ENCODE measurements at places on chromosomes 13 and 19. TPM values are rescaled to one million over a fixed set of nuclear protein-coding genes. Genes with fewer than 3 reads are reported as not detected.

IZUMO1 gene
- total RNA-seq, result not detected

POSTN gene
- 152 TPM for total RNA-seq

SIAH3 gene
- total RNA-seq, result not detected

TUBB4A gene
- total RNA-seq, result 13.9 TPM

CEACAM5 gene
- 4.1 TPM for total RNA-seq

HSD17B14 gene
- total RNA-seq, result 3.1 TPM

KCNN1 gene
- 0.26 TPM for total RNA-seq

ZNF429 gene
- total RNA-seq, result 29.9 TPM

ZNF69 gene
- total RNA-seq, result 5.0 TPM

SHD gene
- total RNA-seq, result not detected

MAG gene
- total RNA-seq, result not detected

DNA sequence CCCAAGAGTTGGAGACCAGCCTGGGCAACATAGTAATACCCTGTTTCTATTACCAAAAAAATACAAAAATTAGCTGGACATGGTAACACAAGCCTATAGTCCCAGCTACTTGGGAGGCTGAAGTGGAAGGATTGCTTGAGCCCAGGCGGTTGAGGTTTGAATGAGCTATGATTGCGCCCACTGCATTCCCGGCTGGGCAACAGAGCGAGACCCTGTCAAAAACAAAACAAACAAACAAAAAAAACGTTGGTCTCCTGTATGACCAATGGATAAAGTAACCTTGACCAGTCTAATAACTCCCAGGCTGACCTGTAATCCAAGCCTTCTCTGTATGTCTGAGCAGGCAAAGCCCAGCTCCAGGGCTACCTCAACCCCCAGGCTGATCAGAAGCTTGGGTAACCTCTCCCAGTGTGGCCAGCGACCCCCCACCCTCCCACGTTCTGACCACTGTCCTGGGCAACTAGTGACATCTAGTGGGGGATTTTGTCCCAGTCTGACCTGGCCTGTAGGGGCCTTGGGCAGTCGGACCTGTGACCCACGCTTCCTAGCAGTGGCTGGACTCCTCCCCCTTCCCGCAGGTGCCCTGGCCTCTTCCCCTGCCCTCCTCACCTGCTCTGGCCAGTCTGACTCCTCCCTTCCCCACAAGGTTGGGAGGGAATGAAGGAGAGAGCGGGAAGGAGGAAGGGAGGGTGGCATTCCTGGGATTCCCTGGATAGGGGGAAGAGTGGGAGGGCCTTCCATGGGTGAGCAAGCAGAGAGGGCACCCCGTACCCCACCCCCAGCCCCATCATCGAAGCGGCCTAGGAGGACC, 1.0 kb upstream of the BCAM start:
- H3K4me1 ChIP-seq, result peaks cover 46% of the 10 kb centered on the region
- peak overlapping the region; percentile 55 for H3K4me3 ChIP-seq
- peak overlapping the region; percentile 24 for H3K27ac ChIP-seq
- H3K36me3 ChIP-seq, result no peaks in the 10 kb centered on the region

- DNase-seq, result no peak
- no peaks in the 10 kb centered on the region for H3K4me1 ChIP-seq
- H3K4me3 ChIP-seq, result no peak overlapping the region
- no peak overlapping the region for H3K27ac ChIP-seq
Measured at GRCh38 chr13:22320991-22321390, 650.1 kb downstream of the FGF9 start.

- peak; percentile 92 for DNase-seq
- peaks cover 39% of the 10 kb centered on the region for H3K4me1 ChIP-seq
- peak overlapping the region; percentile 93 for H3K27ac ChIP-seq
- H3K27me3 ChIP-seq, result no peaks in the 10 kb centered on the region
- no peaks in the 10 kb centered on the region for H3K36me3 ChIP-seq
Measured at GRCh38 chr13:30421093-30422053, 920 bp upstream of the UBE2L5 start.

DNA sequence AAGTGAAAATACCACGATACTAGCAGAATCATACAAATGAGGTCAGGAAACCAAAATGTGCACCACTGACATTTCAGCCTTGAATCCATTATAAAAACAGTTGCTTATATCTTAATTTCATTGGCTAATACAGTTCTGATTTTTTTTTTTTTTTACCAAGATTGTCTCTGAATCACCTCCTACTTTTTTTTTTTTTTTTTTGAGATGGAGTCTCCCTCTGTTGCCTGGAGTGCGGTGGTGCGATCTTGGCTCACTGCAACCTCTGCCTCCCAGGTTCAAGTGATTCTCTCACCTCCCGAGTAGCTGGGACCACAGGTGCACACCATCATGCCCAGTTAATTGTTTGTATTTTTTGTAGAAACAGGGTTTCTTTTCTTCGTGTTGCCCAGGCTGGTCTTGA, 270.2 kb downstream of the LMO7 start:
- no peak overlapping the region for H3K27ac ChIP-seq
- DNase-seq, result no peak
- no peaks in the 10 kb centered on the region for H3K36me3 ChIP-seq
- no peak overlapping the region for H3K4me3 ChIP-seq

GRCh38 chr19:1871630-1872029, 8.3 kb upstream of the KLF16 start:
- peaks cover 3% of the 10 kb centered on the region for H3K36me3 ChIP-seq
- peaks cover 44% of the 10 kb centered on the region for H3K4me1 ChIP-seq
- no peak overlapping the region for H3K27ac ChIP-seq
- no peak for DNase-seq
- H3K27me3 ChIP-seq, result no peaks in the 10 kb centered on the region

GRCh38 chr13:59413126-59413525, 750.6 kb downstream of the DIAPH3 start:
- no peak overlapping the region for H3K4me3 ChIP-seq
- no peaks in the 10 kb centered on the region for H3K36me3 ChIP-seq
- no peak for DNase-seq

GRCh38 chr13:107456431-107456830, 758.9 kb downstream of the LIG4 start:
- H3K36me3 ChIP-seq, result no peaks in the 10 kb centered on the region
- DNase-seq, result no peak
- H3K4me1 ChIP-seq, result no peaks in the 10 kb centered on the region
- H3K27me3 ChIP-seq, result no peaks in the 10 kb centered on the region
- no peak overlapping the region for H3K4me3 ChIP-seq

- H3K4me3 ChIP-seq, result no peak overlapping the region
- H3K4me1 ChIP-seq, result peaks cover under 1% of the 10 kb centered on the region
- H3K27me3 ChIP-seq, result no peaks in the 10 kb centered on the region
- H3K27ac ChIP-seq, result no peak overlapping the region
Measured at GRCh38 chr19:5066768-5067167, 97.9 kb downstream of the KDM4B start.

DNA sequence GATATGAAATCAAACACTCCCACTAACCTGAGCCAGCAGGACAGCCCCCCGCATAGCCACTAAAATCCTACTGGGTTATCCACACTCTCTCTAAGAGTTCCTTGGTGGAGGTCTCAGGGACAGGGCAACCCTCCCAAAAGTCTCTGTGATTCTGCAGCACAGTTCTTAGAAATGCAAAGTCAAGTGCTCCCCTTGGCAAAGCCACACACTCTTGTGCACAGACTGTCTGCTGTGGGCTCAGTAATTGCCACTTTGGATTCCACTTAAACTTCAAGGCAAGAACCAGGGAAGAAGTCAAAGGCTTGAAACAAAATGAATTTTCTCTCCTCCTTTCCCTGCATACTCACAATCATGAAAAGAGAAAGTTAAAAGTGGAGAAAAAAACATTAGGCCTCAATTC, 61.5 kb downstream of the DOCK9 start:
- H3K27ac ChIP-seq, result no peak overlapping the region
- H3K4me3 ChIP-seq, result no peak overlapping the region

DNA sequence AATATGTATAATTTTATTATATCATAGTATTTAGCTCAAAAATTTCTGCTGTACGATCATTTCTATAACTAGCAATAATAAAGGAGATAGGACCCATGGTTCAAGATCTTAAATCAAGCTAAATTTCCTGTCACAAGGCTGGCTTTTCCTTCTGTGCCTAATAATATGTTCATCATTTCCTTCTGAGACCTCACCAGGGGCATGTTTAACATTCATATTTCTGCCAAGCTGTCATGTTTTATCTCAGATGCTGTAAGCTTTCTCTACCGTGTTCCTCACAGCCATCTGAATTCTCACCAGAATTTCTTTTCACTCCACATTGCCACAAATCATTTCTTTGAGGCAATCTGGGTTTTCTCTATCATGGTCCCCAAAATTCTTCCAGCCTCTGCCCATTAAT, 482.3 kb upstream of the SGCG start:
- H3K27me3 ChIP-seq, result no peaks in the 10 kb centered on the region
- no peak for DNase-seq
- H3K4me1 ChIP-seq, result no peaks in the 10 kb centered on the region
- H3K36me3 ChIP-seq, result no peaks in the 10 kb centered on the region
- H3K27ac ChIP-seq, result no peak overlapping the region

DNA sequence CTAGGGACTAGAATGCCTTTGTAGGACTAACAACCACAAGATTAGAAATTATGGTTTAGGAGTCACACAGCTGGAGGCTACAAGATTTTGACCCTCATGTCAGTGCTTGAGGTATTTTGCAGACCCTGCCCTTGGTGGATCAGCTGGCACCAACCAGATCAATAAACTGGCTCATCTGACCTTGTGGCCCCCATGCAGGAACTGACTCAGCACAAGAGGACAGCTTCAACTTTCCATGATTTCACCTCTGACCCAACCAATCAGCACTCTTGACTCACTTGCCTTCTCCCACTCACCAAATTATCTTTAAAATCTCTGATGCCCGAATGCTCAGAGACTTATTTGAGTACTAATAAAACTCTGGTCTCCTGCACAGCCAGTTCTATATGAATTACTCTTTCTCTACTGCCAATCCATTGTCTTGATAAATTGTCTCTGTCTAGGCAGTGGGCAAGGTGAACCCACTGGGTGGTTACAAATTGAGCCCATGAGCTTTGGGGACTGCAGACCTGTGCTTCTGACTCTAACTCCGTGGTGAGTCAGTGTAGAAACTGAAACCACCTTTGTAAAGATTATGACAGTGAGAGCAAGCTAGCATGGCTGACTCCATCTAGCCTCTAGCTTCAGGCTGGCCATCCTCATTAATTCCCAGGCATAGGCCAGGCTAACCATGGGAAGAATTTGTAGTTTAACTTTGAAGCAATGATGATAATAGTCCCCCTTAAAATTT, 33.9 kb upstream of the CEACAM8 start:
- no peak for DNase-seq
- no peaks in the 10 kb centered on the region for H3K36me3 ChIP-seq
- H3K27me3 ChIP-seq, result peaks cover 5% of the 10 kb centered on the region
- H3K4me1 ChIP-seq, result no peaks in the 10 kb centered on the region
- H3K4me3 ChIP-seq, result no peak overlapping the region
- no peak overlapping the region for H3K27ac ChIP-seq

- H3K36me3 ChIP-seq, result no peaks in the 10 kb centered on the region
- H3K27ac ChIP-seq, result peak overlapping the region; percentile 96
- DNase-seq, result no peak
- H3K4me3 ChIP-seq, result peak overlapping the region; percentile 89
- H3K4me1 ChIP-seq, result peaks cover 32% of the 10 kb centered on the region
Measured at GRCh38 chr19:45467115-45467455, 711 bp upstream of the FOSB start.

- no peak overlapping the region for H3K27ac ChIP-seq
- H3K4me3 ChIP-seq, result no peak overlapping the region
- no peaks in the 10 kb centered on the region for H3K36me3 ChIP-seq
- H3K4me1 ChIP-seq, result peaks cover 3% of the 10 kb centered on the region
- DNase-seq, result peak; percentile 62
Measured at GRCh38 chr19:54248016-54248601, 5.5 kb upstream of the LILRA6 start.

DNA sequence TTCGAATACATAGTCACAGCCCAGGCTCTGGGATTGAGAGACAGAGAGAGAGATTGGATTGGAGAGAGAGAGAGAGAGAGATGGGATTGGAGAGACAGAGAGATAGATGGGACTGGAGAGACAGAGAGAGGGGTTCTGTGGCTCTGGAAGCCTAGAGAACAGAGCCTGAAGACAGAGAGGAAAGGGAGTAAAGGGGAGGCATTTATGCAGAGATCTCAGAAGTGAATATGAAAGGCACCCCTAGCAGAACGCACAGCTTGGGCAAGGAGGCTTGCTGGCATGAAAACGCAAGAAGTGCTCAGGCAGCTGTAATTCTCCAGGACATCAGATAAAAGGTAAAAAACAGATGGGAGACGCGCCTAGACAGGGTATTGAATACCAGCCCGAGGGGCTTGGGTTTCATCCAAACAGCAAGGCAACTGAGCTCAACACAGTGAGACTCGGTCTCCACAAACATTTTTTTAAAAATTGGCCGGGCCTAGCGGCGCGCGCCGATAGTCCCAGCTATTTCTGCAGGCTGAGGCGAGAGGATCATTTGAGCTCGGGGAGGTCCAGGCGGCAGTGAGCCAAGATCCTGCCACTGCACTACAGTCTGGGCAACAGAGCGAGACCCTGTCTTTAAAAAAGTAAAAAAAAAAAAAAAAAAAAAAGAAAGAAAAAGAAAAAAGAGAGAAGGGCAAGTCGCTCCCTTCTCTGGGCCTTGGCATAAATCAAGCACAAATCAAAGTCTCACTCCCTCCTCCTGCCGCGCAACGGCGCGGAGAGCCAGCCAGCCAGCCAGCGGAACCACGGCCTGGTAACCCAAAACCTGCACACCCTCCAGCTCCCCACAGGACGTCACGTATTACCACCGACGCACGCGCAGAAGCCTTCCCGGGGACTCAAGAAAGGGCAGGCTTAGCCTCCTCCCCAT, 774 bp upstream of the PPP2R1A start:
- H3K4me3 ChIP-seq, result peak overlapping the region; percentile 91
- H3K36me3 ChIP-seq, result peaks cover 2% of the 10 kb centered on the region
- DNase-seq, result peak; percentile 87
- H3K4me1 ChIP-seq, result peaks cover 44% of the 10 kb centered on the region

- H3K4me1 ChIP-seq, result peaks cover 25% of the 10 kb centered on the region
- no peak overlapping the region for H3K4me3 ChIP-seq
- peak overlapping the region; percentile 8 for H3K27ac ChIP-seq
- H3K27me3 ChIP-seq, result no peaks in the 10 kb centered on the region
- H3K36me3 ChIP-seq, result no peaks in the 10 kb centered on the region
Measured at GRCh38 chr13:41561170-41561569, 103.8 kb downstream of the RGCC start.

- no peaks in the 10 kb centered on the region for H3K36me3 ChIP-seq
- H3K27me3 ChIP-seq, result no peaks in the 10 kb centered on the region
- no peak overlapping the region for H3K4me3 ChIP-seq
- DNase-seq, result no peak
Measured at GRCh38 chr13:81726037-81726726, 1385.3 kb upstream of the SPRY2 start.

GRCh38 chr13:105660561-105660960, 874.9 kb downstream of the EFNB2 start:
- no peaks in the 10 kb centered on the region for H3K4me1 ChIP-seq
- DNase-seq, result no peak
- no peaks in the 10 kb centered on the region for H3K27me3 ChIP-seq
- H3K36me3 ChIP-seq, result no peaks in the 10 kb centered on the region

- H3K4me1 ChIP-seq, result peaks cover 20% of the 10 kb centered on the region
- H3K4me3 ChIP-seq, result no peak overlapping the region
- H3K36me3 ChIP-seq, result no peaks in the 10 kb centered on the region
- no peak for DNase-seq
- no peak overlapping the region for H3K27ac ChIP-seq
Measured at GRCh38 chr13:33448889-33449288, 163.3 kb upstream of the STARD13 start.

GRCh38 chr13:64551755-64552154, 2678.4 kb downstream of the PCDH9 start:
- no peak for DNase-seq
- H3K4me3 ChIP-seq, result no peak overlapping the region
- H3K27ac ChIP-seq, result no peak overlapping the region
- no peaks in the 10 kb centered on the region for H3K4me1 ChIP-seq
- H3K27me3 ChIP-seq, result no peaks in the 10 kb centered on the region

GRCh38 chr19:39402346-39403300, 4.0 kb upstream of the ZFP36 start:
- no peaks in the 10 kb centered on the region for H3K27me3 ChIP-seq
- DNase-seq, result peak; percentile 99
- peak overlapping the region; percentile 100 for H3K27ac ChIP-seq
- peak overlapping the region; percentile 66 for H3K4me3 ChIP-seq

Data from suprapubic skin (tissue), 4 donors.